ENCODE measurements at places on chromosomes 16 and 17.

- peak; percentile 55 for DNase-seq
Observed at GRCh38 chr16:74700116-74700437, 585 bp downstream of the MLKL start.

DNA sequence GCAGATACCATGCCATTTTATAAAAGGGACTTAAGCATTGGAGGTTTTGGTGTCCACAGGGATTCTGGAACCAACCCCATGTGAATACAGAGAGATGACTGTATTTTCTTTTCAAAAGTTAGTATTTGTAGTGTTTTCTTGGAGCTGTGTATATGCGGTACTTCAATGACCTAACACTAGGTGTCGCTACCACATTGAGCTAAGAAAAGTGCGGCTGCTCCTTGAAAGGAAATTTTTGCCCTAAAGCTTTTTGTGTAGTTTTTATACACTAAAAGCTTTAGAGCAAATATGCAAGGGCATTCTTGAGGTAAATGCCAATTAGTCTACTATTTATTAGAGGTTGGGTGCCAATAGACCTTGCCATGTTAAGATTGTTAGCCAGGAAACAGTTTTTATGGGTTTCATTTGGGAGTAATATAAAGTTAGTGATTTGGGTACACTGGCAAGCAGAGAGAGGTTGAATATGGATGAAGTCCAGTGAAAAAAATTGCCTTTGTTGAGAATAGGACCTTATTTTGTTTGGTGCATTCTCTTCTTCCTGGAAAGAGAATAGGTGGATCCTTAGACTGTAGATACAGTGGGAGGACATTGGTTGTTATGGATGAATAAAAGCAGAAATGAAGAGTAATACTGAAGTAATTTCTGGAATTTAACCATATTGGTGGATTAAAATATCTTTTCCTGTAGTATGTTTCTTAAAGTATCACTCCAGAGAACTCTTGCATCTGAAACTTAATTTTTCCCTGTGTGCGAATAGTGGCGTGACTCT is 43.3 kb downstream of the BCAS3 start:
- DNase-seq, result peak; percentile 63

- DNase-seq, result peak; percentile 55
Observed at GRCh38 chr17:43360376-43360738, 38.4 kb upstream of the ARL4D start.

DNA sequence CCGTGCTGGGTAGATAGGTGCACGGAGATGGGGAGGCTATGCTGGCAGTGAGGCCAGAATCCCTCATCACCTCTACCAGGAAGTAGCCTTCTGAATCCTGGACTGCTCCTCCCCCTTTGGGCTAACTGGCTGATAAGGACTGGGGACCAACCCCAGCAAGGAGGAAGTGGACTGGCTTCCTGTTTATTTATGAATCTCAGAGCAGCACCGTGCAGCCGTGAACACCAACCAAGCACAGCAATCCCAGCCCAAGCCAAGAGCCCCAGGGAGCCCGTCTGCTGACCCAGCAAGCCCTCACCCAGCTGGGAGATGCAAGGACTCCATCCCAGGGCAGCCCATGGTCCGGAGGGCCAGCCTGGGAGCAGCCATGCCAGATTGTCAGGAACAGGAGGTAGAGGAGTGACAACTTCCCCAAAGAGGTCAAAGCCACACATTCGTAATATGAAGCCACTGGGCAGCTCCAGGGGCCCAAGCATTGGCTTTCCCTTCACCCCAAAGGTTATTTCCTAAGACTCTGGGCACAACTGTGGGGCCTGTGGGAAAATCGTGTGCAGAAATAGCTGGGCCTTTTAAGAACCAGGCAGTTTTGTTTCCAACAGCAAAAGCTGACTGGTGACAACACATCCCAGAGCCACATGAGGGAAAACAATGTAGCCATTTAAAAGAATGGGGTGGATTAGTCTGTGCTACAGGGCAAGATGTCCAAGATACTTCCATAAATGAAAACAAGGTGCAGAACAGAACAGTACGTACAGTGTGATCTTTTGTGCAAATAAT is 23.9 kb downstream of the PHB1 start:
- DNase-seq, result peak; percentile 63

DNA sequence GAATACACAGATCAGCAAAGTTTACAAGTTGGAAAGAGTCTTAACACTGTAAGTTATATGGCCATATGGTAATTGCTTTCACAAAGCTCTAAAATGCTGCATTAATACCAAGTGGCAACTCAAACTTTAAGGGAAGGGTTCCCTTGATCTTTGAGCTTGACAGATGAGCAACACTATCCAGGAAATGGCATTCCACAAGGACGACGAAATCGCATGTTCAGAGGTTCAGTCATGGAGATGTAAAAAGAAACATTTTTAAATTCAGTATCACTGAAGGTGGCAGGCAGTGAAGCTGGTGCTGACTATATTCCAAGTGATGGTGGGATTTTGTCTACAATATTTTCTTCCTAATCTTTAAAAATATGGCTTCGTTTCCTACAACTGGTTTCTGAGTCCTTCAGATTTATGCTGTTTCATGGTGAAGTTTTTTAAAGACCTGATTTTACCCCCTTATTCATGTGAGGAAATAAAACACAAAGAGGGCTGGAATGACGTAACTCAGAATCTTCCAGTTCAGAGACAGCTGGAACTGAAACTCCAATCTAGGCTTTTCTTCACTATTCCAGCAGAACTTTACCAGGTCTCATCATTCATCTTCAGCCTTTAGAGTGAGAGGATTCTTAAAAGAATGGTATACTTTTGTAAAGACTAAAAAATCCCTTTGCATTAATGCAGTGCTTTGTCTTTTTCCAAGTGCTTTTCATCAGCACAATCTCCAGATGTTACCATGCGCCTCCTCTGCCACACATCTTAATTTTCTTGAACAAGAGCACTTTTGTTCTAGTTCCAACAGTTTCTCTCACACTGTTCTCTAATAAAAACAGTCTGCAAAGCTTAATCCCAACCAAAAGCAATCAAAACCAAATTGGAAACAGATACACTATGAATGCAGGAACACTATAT is 20.2 kb downstream of the CHCT1 start:
- no peak for DNase-seq

- DNase-seq, result no peak
Observed at GRCh38 chr17:60602385-60602742, 2.4 kb downstream of the PPM1D start.

DNA sequence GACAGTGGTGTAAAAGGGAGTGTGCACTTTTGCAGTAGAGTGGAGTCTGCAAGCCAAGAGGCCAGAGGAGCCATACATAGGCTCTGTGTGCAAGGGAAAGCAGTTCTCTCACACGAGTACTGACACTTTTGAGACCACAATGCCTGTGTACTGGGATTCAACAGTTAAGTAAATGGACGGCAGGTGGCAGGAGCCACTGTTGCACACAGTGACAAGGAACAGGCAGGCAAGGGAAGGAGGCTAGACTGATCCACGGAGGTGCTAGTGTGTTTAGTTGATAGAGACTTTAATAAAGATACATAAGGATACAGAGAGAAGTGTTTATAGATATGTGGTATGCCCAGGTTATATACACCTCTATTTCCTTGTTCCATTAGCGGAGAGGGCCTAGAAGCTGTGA is 67.0 kb downstream of the MPRIP start:
- no peak for DNase-seq

GRCh38 chr17:1490643-1491442 is 1.6 kb downstream of the MYO1C start:
- DNase-seq, result peak; percentile 93

GRCh38 chr17:50222922-50223321 is 21.5 kb upstream of the COL1A1 start:
- no peak for DNase-seq

GRCh38 chr17:38982858-38983746 is 15.9 kb upstream of the FBXO47 start:
- DNase-seq, result peak; percentile 72

DNA sequence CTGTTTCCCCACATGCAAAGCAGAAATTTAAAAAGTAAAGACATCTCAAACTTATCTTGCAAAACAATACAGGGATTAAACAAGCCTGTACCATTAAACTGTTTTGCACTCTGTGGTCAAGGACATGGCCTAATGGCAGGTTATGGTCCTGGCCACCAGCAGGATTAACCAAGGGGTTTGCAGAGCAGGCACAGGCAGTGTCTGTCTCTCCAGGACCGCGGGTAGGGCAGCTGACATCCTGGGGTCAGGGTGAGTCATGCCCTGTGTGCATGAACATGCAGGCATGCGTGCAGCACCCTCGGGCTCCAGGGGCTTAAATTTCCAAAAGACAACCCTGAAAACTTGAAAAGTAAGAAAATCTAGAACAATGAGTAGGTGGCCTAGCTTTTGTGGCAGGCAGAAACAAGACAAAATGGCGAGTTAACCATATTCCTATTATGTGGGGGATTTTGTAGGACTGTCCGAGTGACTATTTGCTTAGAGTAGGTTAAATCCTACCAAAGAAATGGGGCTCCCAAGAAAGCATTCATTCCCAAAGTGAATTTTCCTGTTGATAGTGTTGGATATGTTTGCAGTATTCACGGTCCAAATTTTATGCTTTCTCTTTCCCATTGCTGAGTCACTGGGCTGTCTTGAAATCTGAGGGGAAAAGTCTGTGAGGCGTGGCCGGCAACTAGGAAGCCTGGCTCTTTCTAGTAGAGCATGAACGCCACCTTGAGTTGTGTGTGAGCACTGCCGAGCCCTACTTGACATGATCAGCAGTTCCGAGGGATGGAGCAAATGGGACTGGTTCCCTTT is 158.4 kb upstream of the FAM20A start:
- DNase-seq, result peak; percentile 82

DNA sequence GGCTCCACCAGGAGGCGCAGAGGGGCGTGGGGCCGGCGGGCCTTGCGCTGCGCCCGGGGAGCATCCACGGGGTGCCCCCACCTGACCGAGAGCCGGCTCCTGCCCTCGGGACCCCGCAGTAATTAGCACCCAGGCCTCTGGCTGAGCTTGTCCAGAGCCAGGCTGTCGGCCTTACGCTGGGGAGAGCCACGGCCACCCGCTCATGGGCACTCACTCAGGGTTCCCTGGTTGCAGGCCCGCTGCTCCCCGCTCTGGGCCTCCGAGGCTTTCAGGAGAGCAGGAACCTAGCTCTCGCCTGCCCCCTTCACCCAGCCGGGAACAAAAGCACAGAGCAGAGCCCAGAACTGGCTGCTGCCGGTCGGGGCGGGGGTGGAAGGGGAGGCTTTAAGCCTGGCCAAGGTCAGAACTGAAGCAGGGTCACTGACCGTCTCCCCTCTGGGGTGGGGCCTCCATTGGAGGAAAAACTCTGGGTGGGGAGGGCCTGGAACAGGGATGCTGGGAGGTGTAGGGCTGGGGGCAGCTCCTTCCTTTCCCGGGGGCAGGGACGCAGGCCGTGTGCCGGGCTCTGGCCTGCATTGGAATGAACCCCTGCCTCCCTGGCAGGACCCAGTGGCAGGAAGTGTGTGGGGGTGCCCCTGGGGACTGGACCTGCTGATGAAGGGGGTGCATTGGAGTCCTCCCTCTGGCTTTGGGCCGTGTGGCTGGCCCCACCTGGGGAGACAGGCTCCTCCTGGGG is 12.3 kb downstream of the GLIS2 start:
- peak; percentile 87 for DNase-seq

DNA sequence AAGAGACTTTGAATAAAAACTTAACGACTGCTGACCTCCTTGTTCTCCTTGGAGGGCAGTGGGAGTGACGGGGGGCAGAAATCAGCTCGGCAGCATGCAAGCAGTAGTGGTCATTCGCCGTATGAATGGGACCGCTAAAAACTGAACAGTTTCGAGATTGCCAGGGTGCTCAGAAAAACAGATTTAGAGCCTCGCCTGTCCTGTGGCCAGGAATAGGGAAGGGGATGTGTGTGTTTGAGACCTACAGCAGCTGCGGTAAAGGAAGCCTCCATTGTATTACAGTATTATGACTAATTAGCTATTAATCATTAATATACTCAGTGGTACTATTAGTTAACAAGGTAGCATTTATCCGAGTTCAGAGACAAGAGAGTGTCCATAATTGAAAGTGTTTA is 670 bp upstream of the ZNF652 start:
- no peak for DNase-seq

- DNase-seq, result no peak
Observed at GRCh38 chr16:61926766-61927165, 109.5 kb downstream of the CDH8 start.

DNA sequence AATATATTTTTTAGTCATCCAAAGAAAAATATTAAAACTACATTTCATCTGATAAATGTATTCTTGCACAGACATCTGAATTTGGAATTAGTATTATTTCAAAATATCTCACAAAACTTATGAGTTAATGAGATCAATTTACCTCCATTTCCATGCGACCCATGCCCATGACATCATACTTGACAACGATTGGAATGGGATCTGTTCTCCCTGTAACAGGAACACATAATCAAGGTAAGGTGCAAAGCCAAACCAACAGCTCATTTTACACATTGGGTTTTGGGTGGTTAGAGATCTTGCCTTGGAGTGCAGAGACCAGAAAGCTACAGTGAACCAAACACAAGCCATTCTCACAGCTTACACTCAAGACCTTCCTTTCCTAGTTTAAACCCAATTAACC is 46.9 kb upstream of the ITGA2B start:
- DNase-seq, result no peak

DNA sequence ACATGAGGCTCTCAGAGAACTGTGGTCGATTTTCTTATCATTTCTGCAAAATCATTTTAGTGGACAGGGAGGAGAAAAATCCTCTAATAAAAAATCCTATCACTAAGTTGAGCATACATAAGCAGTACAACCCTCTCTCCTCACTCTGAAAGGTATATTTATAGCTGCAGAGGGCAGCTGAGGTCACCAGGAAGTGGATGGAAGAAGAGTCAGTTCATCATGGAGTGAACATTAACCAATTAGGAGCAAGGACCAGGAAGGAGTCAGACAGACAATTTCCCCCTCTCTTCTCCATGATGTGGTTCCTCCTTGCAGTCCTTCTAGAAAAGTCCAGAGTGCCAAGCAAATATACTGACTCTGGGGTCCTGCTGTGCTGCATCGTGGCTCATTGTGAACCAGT is 253.7 kb downstream of the TOX3 start:
- DNase-seq, result no peak

DNA sequence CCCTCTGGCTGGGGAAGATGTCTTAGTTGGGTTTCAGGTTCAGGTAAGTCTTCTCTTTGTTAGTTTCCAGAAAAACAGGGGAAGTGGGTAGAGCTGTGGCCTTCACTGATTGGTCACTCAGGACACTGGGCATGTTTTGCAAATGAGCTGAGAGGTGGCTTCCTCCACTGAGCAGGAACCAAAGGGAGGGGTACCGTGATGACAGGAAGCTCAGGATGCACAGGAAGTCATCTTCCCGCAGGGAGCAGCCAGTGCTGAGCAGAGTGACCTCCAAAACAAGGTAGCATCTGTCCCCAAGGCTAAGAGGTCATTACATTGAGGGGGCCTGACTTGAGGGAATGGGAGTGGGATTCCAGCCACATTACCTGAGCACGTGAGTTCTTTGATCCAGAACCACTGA is 5.6 kb downstream of the NT5C start:
- DNase-seq, result peak; percentile 41

- no peak for DNase-seq
Observed at GRCh38 chr17:49471089-49471683, 23.9 kb upstream of the NGFR start.

- DNase-seq, result no peak
Observed at GRCh38 chr17:16158714-16159113, 56.6 kb downstream of the NCOR1 start.
